Brain pericyte (primary cell): ENCODE measurements at places on chromosomes 4 and X.

- no peak for DNase-seq
Observed at GRCh38 chr4:5019796-5020195, 538 bp upstream of the CYTL1 start.

GRCh38 chr4:77872723-77873445 lies 10.3 kb downstream of the MRPL1 start:
- no peak for DNase-seq

GRCh38 chr4:1690698-1691097 lies 6.6 kb upstream of the FAM53A start:
- DNase-seq: no peak

GRCh38 chrX:117539090-117539418 lies 577.6 kb downstream of the KLHL13 start:
- no peak for DNase-seq

- no peak for DNase-seq
Observed at GRCh38 chr4:154916068-154916467, 135.0 kb downstream of the RBM46 start.

DNA sequence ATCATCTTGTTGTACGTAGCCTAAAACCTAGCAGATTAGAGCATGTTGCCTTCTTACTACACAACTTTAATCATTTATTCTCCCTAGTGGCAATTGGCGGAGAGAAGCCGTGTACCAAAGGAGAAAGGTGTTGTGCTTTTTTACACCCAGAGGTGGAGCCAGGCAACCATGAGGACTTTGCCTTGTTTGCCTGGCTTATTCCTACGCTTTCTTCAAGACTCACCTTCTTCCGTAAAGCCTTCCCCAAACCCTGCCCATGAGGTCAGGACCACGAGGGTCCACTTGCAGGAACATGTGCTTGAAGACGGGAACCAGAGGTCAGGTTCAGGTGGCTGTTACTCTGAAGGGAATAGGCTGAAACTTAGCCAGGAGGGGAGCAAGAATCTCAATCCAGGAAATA lies 290.5 kb downstream of the RAB28 start:
- no peak for DNase-seq

GRCh38 chr4:20618731-20619130 lies 81.5 kb upstream of the PACRGL start:
- DNase-seq: no peak

- DNase-seq: no peak
Observed at GRCh38 chr4:96264941-96265463, 425.1 kb downstream of the PDHA2 start.

DNA sequence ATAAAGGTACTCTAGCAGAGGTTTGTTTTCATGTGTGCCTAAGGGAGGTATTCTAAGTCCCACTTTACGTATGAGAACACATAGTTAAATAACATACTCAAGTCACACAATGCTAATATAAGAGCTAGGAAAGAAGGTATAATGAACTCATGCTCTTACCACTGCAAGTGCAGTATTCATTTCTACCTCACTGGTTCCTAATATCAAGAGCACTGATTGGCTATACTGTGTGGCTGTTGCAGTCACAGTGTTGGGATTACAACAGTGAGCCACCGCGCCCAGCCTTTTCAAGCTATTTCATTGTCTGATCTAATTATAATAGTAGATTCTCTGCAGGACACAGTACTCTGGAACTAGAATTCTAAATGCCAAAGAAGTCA lies 84.0 kb downstream of the PDS5A start:
- no peak for DNase-seq

- DNase-seq: no peak
Observed at GRCh38 chr4:15725608-15726007, 22.7 kb downstream of the BST1 start.
